Activated naive CD4-positive, alpha-beta T cell treated with Interleukin-2 at 50 U/mL for 16 hours (primary cell): ENCODE measurements at places on chromosomes 4 and X.

GRCh38 chrX:21479695-21480270 is 105.6 kb downstream of the CNKSR2 start:
- no peak for DNase-seq

DNA sequence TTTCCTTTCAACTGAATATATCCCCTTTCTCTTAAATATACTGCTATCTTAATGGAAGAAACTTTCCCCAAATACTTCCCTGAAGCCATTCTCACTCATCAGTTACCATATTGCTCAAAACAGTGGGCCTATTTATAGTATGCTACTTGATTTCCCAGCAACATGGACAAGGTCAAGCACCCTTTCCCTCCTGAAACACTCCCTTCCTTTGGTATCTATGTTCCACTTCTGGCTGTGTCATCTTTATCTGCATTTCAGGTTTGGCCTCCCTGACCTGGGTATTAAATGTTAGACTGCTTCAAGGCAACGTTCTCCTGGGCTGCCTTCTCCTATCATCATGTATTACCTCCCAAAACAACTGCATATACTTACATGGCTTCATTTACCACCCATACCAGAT is 101.3 kb downstream of the ZAR1 start:
- DNase-seq, result no peak

GRCh38 chr4:10974371-10974770 is 289.8 kb upstream of the CLNK start:
- no peak for DNase-seq

- no peak for DNase-seq
These were observed 101.4 kb upstream of the FAT1 start for GRCh38 chr4:186825069-186825468.
